Activated effector memory CD4-positive, alpha-beta T cell treated with Interleukin-2 at 50 U/mL for 16 hours (primary cell): ENCODE measurements at places on chromosomes 6 and 20.

GRCh38 chr20:33909331-33909921 is 84.3 kb upstream of the RALY start:
- no peak for DNase-seq

DNA sequence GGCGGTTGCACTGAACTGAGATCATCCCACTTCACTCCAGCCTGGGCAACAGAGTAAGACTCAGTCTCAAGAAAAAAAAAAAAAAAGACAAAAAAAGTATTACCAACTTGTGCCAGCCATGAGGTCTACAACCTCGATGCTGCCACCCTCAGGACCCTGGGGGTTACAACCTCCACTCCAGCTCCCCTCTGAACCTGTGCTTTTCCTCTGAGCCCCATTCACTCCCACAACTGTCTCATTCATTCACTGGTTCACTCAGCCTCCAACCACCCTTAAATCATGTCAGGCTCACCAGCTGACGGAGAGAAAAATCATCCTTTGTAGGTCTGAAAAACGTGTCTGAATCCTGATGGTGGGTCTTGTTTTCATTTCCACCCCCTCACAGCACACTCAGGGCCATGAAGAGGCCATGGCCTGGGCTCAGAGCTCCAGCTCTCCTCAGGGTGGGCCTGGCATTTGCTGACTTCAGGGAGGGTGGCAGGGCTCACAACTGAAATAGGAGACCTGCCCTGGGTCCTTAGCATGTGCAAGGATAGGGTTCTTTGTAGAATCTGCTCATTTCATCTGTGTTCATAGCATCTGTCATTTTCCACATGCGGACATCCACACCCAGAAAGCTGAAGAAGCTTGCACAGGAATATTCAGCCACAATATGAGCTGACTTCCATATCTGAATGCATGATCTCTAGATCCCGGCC is 1.9 kb upstream of the ULBP1 start:
- DNase-seq: no peak

GRCh38 chr6:124798942-124799496 is 163.2 kb upstream of the RNF217 start:
- DNase-seq: no peak

- DNase-seq: no peak
Measured at GRCh38 chr6:134739299-134740026, 210.4 kb downstream of the ALDH8A1 start.

DNA sequence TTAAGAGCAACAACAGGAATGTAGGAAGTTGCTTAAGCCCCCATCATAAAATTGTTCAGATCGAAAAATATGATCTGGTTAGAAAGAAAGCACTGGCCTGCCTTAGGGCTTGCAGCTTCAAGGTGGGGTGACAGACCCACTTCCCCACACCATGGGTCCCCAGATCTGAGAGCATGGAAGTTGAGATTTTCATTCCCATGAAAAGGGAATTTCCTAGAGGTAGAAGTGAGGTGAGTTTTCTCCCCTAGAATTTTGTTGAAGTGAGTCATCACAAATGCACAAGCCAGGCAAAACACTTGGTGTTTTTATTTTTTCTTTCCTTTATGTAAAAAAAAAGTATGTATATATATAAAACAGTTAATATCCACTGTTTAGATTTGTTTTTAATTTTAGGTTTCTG is 213.6 kb upstream of the SUPT3H start:
- no peak for DNase-seq

- no peak for DNase-seq
Measured at GRCh38 chr6:118371955-118372354, 176.1 kb upstream of the PLN start.

- DNase-seq: no peak
Measured at GRCh38 chr20:62845416-62846160, 16.0 kb downstream of the TCFL5 start.

DNA sequence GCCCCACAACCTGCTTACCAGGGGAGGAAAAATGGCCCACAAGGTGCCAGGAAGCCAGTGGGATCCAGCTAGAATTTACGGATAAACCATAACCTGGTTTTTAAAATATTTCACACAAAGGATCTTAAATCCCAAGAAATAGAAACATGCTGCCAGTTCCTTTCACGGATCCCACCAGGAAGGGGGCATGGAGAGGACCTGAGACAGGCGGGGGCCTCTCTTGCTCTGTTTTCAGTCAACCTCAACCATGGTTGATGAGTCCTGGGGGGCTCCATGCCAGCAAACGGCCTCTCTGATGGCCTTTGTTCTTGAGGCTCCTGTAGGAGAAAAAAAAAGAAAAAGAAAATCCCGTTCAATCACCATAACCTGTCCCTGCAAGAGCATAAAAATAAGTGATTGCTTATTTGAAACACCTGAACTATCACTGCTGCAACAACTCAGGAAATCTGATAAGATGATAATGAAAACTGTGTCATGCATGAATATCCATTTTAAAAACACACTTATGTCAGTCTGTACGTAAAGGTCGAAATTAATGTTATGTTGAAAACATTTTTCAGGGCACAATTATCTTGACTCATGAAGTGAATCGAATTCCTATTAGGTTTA is 125.8 kb upstream of the CST7 start:
- DNase-seq: no peak

DNA sequence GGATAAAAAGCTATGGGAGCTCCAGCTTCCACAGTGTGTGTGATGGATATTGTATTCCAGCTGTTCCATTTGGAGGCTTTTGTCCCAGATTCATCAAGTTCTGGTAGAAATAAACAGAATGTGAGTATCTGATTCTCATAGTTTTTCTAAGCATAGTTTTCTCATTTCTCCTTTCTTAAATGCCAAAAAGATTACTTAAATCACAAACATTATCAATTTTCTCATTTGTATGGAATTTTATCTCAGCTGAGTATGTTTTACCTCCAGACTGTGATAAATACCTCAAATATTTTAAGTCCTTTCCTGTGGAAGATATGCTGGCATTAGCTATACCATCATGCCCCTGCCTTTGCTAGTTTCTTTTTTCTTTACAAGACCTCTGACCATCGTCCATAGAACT is 767.3 kb downstream of the TFAP2A start:
- no peak for DNase-seq

DNA sequence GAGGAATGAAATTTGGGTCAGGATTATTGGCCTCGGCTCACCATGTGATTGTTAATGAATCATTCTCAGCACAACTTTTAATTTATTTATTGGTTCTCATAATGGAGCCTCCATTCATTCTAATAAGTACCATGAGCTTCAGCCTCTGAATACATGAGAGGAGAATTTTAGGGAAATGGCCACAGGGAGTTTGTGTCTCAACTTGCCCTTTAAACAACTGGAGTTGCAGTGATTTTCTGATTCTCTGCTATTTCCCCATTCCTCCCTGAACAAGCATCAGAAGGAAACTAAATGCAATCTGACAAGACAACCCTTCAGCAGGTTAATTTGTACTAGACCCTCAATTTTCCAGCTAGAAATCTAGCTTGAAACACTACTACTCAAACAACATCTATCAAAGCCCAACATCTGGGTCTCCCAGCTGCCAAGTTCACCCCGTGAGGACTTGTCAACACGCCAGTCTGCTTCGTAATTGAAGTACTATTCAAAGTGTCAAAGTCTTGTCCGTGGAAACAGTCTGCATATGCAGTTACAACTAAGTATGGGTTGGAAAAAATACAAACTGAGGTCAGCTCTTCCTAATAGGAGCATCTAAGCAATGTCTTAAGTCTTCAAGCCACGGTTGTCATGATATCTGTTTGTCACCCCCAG is 235.4 kb downstream of the CDH4 start:
- DNase-seq: no peak

DNA sequence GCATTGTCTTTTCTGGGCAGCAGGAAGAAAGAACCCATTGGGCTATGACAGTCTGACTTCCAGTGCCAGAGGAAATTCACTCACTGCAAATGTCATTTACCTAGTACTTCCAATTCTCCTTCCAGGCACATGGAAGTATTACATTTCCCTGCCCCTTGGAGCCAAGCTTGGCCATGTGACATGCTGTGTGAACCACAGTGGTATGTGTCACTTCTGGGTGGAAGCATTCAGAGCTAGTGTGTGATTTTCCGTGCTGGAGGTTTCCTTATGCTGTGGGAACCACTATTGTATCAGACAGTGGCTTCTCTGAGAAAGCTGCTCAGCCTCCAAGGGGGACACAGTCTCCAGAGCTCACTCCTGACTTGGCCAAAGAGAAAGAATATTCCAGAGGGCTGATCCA is 387.6 kb downstream of the CDC5L start:
- DNase-seq: no peak

- DNase-seq: no peak
Measured at GRCh38 chr20:35151736-35152135, 4.6 kb upstream of the EDEM2 start.

DNA sequence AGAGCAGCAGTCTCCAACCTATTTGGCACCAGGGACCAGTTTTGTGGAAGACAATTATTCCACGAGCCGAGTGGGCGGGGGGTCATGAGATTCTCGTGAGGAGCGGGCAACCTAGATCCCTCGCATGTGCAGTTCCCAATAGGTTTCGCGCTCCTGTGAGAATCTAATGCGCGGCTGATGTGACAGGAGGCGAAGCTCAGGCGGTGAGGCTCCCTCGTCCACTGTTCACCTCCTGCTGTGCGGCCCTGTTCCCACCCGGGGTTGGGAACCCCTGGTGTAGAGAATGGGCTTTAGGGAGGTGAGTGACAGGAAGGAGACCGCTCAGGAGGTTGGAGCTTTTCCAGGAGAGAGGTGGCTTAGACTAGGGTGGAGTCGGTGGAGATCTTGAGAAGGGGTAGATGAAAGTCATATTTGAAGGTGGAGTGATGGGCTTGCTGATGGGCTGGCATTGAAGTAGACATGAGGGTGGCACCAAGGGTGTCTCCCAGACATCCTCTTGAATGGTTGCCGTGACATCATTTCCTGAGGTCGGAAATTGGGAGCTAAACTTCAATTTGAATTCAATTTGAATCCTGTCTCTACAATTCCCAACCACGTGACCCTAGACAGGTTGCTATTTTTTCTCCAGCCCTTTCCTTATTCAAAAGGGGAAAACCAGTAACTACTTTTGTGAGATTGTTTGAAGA is 1.5 kb upstream of the RAD21L1 start:
- DNase-seq: no peak

- DNase-seq: peak; percentile 42
Measured at GRCh38 chr20:49676581-49677291, 36.9 kb downstream of the B4GALT5 start.

DNA sequence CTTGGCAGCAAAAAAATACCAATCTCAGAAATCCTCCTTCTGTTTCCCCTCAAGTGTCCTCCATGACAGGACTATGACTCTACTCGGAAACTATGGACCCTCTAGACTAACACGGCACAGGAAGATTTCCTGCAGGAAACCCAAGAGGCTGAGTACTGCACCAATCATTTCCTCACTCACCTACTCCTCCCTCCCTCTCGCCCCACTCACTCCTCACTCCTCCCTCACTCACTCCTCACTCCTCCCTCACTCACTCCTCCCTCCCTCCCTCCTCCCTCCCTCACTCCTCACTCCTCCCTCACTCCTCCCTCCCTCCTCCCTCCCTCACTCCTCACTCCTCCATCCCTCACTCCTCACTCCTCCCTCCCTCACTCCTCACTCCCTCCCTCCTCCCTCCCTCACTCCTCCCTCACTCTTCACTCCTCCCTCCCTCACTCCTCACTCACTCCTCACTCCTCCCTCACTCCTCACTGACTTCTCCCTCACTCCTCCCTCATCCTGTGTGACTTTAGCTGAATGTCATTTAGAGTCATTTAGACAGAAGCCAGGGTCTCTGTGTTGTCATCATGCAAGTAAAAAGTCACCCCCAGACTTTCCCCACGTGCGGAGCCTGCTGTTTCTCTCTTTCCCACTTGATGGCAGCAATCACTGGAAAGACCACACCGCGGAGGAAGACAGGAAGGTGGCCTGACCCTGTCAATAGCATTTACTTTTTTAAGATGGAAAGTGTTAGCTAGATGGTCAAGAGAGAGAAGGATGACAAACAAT is 226.8 kb upstream of the PDE10A start:
- DNase-seq: no peak

DNA sequence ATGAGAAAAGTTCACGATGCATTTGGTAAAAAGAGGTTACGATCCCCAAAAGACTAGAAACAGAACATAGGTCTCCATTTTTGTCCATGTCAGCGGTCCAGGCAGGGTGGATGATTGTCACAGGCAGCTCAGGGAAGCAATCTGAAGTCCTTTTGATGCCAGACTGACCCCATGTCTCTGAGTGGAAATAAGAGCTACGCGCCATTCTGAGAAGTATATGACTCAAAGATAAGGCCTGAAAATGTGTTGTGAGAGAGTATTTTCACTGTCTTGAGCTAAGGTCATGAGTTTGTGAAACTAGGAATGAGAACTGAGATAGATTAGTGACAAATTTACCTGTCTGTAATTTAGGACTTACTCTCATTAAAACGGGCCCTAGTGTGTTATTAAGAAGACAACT is 69.5 kb downstream of the LYRM4 start:
- DNase-seq: no peak

GRCh38 chr20:48034751-48035150 is 249.5 kb upstream of the SULF2 start:
- DNase-seq: no peak

GRCh38 chr20:50020288-50020687 is 37.5 kb downstream of the SNAI1 start:
- no peak for DNase-seq

GRCh38 chr6:74993136-74993535 is 212.7 kb downstream of the COL12A1 start:
- DNase-seq: no peak

- no peak for DNase-seq
Measured at GRCh38 chr6:11409371-11409770, 128.2 kb upstream of the TMEM170B start.

- no peak for DNase-seq
Measured at GRCh38 chr6:26141378-26141904, 54.2 kb downstream of the HFE start.
